Colonic mucosa (tissue), 4 donors: ENCODE measurements at places on chromosomes 3 and 15. TPM values are rescaled to one million over a fixed set of nuclear protein-coding genes. Genes with fewer than 3 reads are reported as not detected.

GRCh38 chr3:172666873-172667694, 43.8 kb downstream of the NCEH1 start:
- H3K4me3 ChIP-seq = no peak overlapping the region
- H3K27me3 ChIP-seq = no peaks in the 10 kb centered on the region
- H3K4me1 ChIP-seq = no peaks in the 10 kb centered on the region
- no peak overlapping the region for H3K27ac ChIP-seq

GRCh38 chr3:156108616-156109015, 11.8 kb upstream of the KCNAB1 start:
- no peak for DNase-seq
- no peaks in the 10 kb centered on the region for H3K36me3 ChIP-seq
- no peak overlapping the region for H3K4me3 ChIP-seq

- H3K27me3 ChIP-seq = no peaks in the 10 kb centered on the region
- peaks cover 16% of the 10 kb centered on the region for H3K4me1 ChIP-seq
- no peaks in the 10 kb centered on the region for H3K36me3 ChIP-seq
- no peak for DNase-seq
Observed at GRCh38 chr15:77607111-77607893, 25.4 kb downstream of the LINGO1 start.

DNA sequence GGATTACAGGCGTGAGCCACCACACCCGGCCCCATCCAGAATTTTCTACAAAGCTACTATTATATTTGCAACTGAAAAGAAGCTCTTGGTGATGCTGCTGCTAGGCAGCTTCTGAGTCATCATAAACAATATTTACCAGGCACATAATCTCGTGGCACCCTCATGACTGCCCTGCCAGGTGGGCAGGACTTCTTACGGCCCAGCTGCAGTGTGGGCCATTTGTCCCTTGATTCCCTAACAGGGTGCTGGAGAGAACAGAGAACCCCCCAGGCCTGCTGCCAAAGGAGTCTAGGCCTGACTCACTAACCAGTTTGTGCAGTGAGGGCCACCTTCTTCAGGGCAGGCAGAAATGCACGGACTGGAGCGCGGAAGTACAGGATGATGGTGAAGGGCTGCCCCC, 4.9 kb downstream of the EPB42 start:
- no peaks in the 10 kb centered on the region for H3K4me1 ChIP-seq
- DNase-seq = no peak
- H3K27me3 ChIP-seq = no peaks in the 10 kb centered on the region
- no peaks in the 10 kb centered on the region for H3K36me3 ChIP-seq

Gene C3orf52
- 39.3 TPM for total RNA-seq

Gene GPR62
- total RNA-seq = not detected

Gene ZNF592
- 25.9 TPM for total RNA-seq
